ENCODE measurements at places on chromosomes 11 and 22.

DNA sequence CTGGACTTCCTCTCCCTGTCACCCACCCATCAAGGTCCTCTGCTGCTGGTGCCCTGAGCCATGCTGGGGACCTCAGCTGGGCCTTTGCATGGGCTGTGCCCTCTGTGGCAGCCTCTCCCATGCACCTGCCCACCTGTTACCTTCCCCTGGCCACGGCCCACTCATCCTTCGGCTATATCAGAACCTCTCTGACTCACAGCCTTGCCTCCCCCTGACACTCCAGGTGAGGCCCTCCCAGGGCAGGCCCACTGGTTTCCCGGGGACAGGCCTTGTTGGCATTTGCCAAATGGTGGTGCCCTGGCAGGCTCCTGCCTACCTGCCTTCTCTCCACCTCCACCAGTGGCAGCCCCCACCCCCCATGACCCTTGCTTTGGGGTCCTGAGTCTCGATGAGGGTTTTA is 73.7 kb upstream of the PRR5 start:
- DNase-seq: no peak

DNA sequence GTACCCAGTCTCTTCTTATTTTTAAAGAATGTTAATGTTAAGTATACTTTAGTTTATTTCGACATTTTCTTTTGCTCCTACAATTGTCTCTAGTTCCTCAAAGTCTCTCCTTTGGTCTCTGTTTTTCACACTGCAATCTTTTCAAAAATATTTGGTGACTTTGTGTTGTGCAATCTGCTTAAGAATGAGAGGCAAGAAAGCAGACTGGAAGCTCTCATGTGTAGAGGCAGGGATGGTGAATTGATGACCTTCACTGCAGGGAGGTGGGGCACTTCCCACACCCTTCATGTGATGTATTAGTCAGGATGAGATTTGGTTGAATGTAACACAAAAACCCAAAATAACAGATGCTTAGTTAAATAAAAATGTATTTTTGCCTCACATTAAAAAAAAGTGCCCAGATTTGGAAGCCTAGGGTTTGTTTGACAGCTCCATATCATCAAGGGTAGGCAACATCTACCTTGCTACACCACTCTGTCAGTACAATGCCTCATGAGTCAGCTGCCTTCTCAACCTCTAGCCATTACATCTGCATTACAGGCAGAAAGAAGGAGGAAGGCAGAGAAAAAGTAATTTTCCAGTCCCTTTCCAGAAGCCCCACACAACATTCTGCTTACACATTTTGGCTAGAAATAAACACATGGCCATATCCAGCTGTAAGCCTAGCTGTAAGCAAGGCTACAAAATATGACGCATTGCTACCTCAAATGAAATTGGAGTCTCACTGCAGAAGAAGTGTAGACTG is 3.8 kb upstream of the MMP27 start:
- DNase-seq: no peak

DNA sequence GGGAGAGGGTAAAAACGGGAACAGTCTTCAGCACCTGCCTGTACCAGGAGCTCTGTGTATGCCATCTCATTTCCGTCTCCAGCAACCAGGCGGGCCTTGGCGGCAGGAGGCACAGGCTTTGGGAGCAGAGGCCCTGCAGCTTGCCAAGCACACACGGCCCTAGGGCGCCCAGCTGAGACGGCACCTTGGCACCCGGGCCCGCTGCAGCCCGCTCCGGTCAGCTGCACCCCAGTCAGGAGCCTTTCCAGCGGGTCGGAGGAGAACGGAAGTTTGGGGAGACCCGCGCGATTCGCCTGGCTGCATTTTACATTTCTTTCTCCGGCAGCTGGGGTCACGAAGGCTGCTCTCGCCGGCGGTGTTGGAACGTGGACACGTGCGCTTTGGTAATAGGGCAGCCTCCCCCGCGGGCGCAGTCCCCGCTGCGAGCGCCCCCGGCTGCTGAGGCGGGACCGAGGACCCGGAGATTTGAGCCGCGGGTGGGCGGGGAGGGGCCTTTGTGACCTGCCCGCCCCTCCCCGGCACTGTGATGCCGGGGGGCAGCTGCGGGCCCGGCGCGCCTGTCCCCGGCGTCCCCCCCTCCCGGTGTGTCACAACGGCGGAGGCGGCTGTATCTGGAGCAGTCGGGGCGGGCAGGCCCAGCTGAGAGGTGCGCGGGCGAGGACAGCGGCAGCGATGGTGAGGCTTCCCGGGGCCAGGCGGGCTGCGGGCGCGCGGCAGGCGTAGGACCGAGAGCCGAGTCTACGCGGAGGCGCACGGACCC is at the start of gene TUBA8:
Gene TUBA8 (plus strand): TSS at position 616 of the 760 bp plus-strand sequence. CDS start 57 bp downstream, at position 673.
- DNase-seq: peak; percentile 33

DNA sequence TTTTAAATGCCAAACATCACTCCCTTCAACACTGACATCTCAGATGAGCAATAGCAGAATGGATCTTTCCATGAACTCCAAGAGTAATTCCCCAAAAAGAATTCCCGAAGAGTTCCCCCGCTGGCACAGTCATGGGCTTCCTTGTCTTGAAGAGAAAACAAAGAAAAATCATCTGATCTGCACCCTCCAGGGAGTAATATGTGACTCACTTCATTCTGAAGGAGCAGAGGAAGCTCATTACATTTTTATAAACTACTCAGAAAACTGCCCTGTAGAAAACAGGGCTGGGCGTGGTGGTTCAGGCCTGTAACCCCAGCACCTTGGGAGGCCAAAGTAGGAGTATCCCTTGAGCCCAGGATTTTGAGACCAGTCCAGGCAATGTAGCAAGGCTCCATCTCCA is 35.7 kb downstream of the CELSR1 start:
- DNase-seq: no peak

- DNase-seq: no peak
These were observed 24.8 kb downstream of the CNTF start for GRCh38 chr11:58647141-58647699.

- no peak for DNase-seq
These were observed 31.9 kb upstream of the FTH1 start for GRCh38 chr11:61999141-61999975.

DNA sequence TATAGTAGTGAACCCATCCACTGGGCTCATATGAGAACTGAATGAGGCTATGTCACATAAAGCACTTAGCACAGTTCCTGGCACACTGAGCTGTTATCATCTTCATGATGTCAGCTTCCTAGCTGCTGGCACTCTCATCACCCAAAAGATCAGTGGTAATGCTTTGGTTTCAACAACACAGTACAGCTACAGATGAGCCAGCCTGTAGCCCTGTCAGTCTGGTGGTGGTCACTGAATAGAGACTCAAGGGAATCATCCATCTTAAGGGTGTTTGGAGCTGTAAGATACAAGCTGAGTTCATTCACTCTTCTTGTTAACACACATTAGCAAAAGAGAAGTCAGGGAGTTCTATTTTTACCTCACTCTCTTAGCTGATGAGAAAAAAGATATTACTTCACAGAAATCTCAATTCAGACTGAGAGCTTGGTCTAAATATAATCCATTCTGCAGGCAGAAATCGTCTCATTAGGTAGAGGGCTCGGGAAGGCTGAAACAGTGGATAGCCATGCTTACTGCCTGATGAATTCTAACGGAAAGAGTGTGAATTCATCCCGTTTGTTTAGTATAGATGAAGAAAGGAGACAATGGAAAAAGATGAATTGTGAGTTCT is 6.3 kb upstream of the SLC1A2 start:
- no peak for DNase-seq

GRCh38 chr11:125263268-125263790 is 98.8 kb downstream of the PKNOX2 start:
- peak; percentile 86 for DNase-seq

- no peak for DNase-seq
These were observed 62.4 kb upstream of the POU2AF1 start for GRCh38 chr11:111441443-111441842.

- no peak for DNase-seq
These were observed 67.7 kb downstream of the CECR2 start for GRCh38 chr22:17436981-17437412.

- DNase-seq: no peak
These were observed 7.8 kb upstream of the MMP3 start for GRCh38 chr11:102850973-102851745.

DNA sequence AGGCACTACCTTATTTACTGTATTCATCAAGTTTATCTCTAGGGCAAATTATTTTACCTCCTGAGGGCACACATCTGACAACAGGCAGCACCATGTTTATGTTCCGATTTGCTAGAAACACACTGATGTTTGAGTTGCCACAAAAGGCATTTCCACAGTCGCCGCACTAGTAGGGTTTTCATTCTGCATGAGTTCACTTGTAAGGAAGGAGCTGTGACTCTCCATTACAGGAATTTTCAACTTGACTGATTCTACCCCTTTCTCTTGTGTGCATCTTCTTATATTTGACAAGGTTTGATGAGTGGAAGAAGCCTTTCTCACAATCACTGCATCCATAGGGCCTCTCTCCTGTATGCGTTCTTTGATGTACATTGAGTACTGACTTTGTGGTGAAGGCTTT is 455.9 kb upstream of the CNTN5 start:
- no peak for DNase-seq

- DNase-seq: no peak
These were observed 357.9 kb downstream of the TBC1D22A start for GRCh38 chr22:47120399-47120798.

DNA sequence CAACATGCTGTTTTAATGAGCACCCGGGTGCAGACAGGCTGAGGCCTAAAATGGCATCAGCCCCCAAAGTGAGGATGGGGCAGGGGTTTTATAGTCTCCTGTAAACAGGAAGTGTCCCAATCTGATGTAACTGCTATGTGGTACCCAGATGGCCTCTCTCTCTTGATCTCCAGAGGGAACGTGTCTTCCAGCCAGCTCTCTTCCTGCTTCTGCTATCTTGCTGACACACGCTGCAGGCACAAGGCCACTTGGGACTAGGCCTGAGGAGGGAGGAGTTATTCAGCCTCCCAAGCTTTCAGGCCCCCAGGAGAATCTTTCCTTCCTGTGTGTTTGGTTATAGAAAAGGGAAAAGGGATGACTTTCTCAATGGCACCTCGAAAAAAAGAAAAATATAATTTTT is 11.4 kb upstream of the VSTM5 start:
- no peak for DNase-seq

- DNase-seq: no peak
These were observed 15.8 kb upstream of the MRGPRD start for GRCh38 chr11:68996376-68997123.

GRCh38 chr11:45804761-45805304 is at the start of gene SLC35C1:
SLC35C1 (plus strand) TSS chr11:45805149; CDS start chr11:45805802, 653 bp downstream.
- DNase-seq: peak; percentile 96

DNA sequence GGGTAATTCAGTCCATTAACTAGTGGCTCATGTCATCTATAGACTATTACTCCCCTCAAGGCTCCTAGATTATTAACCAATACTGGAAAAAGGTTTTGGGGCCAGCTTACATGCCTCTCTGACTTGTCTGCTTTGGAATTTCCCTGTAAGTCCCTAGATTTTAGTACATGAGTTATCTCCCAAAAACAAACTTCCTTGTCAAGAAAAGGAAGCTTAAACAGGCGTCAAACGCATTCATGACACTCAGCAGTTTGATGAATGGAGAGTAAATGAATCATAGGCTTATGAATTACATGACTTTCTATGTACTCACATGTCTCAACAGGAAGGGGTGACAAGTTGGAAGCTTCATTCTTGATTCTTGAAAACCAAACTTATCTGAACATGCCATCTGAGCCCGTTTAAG is 70.8 kb downstream of the BLID start:
- DNase-seq: no peak

DNA sequence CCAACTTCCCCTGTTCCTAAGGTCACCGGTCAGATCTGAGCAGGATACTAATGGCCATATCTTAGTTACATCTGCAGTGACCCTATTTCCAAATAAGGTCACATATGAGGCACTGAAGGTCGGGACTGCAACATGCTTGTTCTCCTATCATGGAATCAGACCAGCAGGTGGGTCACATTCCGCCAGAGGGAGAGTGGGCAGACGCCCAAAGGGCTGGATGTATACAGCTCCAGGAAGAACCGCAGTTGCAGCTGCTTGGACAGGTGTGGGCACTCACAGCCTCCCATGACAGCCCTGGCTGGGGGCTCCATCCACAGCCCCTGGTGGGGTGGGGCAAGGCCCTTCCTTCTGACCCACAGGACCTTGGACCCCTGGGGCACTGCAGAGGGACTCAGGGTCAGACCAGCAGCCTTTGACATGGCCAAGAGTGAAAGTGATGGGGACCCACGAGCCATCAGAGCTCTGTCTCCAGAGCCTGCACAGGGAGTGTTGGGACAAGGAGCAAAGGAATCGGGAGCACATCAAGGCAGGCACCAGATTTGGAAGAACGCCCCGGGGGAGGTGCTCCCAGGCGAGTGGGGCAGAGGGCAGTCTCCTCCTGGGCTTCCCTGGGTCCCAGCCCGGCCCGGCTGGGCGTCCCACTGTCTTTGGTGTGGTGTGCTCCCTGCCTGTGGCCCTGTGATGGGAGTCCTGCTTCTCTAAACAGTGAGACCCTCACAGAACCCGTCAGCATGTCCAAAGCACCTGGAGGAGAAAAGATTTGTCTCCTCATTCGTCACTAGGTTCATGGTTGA is 13.3 kb upstream of the CD81 start:
- no peak for DNase-seq

DNA sequence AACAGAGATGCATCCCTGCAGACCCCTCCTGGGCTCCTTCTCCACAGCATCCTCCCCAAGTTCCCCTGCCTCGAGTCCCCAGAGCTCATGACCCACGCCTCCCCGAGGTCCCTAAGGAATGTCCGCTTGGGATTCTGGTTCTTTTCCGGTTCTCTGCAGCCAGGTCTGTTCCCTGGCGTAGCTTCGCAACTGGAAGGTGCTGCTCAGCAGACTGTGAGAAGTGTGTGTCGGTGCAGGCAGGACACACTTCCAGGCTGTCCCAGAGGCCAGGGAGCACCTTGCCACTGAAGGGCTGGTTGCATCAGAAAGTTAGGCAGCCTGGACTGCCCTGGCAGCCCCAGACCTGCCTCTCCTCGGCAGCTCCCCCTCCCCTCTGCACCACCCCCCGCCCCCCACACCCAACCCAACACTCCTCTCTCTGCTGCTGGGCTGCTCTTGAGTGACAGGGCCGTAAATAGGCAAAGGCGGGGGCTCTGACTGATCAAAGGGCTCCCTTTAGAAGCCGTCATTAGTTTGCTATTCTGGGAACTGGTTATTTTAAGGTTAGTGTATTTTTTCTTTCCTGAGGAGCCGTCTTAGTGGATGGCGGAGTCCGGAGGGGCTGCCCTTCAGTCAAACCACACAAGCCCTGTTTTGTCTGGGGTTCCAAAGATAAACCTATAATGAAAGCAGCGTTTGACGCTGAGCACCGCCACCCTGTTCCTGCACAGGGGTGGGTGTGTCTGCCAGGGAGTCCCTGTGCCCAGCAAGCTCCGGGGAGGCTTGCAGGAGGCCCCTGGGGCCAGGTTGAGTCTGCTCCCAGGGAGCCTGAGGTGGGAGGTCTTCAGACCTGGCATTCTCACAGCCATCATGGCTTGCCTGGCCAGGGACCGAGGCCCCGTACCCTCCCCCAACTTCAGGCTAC is 88.6 kb upstream of the KCNQ1OT1 start:
- no peak for DNase-seq

DNA sequence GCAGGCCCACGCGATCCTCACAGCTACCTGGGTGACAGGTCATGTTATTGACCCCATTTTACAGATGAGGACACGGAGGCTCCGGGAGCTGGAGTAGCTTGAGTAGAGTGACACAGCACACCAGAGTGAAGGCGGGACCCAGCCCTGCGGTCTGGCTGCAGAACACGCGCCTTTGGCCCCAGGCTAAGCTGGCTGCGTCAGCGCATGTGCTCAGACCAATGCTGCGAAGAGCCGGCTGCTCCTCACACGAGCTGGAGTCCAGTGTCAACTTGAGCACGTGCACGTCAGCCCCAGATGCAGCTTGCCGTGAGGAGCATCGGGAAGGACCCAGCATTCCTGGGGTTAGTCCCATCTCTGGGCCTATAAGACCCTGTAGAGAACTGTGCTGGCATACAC is 49.9 kb downstream of the SCUBE1 start:
- no peak for DNase-seq

All from hindlimb muscle (tissue), 1 donor.